ENCODE measurements at places on chromosomes 6 and 20.

- DNase-seq, result no peak
These were observed 378 bp upstream of the LAMA2 start for GRCh38 chr6:128882560-128882959.

DNA sequence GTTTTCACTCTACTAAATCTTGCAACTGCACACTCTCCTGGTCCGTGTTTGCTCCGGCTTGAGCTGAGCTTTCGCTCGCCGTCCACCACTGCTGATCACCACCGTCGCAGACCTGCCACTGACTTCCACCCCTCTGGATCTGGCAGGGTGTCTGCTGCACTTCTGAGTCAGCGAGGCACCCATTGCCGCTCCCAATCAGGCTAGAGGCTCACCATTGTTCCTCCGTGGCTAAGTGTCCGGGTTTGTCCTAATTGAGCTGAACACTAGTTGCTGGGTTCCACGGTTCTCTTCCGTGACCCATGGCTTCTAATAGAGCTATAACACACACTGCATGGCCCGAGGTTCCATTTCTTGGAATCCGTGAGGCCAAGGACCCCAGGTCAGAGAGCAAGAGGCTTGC lies 98.6 kb upstream of the GPR6 start:
- no peak for DNase-seq

- DNase-seq, result no peak
These were observed 466.5 kb downstream of the MMUT start for GRCh38 chr6:48996461-48997119.

DNA sequence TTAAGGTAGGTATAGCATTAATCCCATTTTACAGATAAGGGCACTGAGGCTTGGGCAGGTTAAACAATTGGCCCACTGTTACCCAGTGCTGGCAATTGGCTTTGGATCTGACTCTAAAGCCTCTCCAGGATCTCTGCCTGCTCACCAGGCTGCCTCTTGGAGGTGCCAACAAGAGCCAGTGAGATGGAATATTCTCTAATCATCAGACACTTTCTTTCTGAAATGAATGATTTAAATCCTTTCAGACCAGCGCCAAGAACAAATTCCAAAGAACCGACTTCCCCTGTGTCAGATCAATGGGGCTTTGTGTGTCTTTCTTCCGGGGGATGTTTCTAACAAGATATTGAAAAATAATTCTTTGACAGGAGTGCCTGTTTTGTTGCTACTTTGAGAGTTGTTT lies 23.6 kb downstream of the CYP39A1 start:
- no peak for DNase-seq

DNA sequence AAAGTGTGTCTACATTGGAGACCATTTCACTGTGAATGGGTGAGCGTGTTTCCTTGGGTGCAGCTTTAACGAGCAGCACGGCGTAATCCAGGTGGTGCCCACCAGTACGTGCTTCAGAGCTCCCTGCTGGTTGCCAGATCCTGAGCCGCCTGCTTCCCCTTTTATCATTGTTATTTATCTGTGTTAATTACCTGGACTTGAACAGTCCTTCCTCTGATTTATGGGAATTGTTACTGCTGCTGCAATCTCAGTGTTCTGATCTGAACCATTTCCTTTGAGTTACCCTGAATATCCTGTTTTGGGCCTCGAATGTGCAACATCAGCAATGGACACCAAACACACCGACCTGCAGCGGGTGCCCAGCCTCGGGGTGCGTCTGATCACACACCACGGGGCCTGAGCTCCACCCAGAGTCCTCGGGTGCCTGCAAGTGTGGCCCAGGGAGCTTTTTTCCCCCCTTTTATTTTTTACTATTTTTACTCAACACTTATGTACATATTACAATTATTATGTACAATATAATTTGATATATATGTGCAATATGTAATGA lies 81.3 kb downstream of the RPP40 start:
- no peak for DNase-seq

All from OCI-M1 (cell line).